ENCODE measurements at places on chromosomes 7 and 10.

DNA sequence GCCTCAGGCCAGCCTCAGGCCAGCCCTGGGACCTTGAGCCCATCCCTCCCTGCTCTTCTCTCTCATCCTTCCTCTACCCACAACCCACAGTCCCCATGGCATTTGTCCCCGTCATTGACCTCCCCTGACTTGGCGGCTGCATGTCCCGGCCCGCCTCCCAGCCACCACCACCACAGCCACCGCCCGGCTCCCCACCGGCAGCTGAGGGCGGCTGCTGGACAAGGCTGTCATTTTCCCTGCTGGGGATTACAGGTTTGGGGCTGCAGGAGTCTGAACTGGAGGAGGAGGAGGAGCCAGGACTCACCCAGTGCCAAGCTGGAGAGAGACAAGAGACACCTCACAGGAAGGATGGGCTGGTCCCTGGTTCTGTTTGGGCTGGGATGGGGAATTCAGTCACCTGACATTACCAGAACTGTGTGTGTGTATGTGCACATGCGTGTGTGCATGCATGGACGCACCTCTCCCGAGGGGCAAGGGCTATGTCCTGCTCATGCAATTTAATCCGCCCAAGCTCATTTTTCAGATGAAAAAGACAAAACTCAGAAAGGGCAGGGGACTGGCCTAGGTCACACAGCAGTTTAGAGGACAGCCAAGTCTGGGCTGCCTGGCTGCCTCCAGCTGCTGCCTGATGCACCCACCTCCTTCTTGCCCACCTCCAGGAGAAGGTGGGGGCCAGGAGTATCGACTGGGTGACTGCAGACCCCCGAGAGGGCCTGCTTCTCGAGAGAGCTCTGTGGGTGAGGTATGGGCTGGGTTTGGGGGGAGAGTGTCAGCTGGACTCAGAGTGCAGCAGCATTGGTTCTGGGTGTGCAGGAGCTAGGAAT is 113.1 kb downstream of the ZMIZ1 start:
- DNase-seq, result no peak

GRCh38 chr10:22103701-22104470 is 100.4 kb upstream of the DNAJC1 start:
- no peak for DNase-seq

DNA sequence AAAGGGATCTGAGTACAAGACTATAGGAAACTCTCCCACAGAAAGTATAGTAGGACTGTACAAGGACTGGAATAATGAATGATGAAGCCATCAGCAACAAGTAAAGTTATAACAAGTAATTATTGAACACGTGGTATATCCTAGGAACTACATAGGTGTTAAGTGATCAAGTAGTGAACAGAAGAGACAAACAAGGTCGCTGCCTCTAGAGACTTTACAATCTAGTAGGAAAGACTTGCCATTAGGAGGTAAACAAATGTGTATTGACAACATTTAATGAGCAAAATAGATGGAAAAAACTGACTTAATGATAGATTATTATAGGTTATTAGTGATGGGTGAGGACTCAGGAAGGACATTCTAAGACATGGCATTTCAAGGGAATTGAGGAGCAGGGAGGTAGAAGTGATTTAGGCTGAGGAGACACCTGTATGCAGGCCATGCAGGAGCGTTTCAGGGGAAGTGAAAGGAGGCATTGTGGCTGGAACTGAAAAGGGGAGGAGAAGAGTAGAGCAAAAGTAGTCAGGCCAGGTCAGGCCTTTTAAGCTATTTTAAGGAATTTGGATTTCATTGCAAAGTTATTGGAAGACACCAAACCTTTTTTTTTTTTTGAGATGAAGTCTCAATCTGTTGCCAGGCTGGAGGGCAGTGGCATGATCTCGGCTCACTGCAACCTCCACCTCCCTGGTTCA is 8.5 kb upstream of the GLCCI1 start:
- no peak for DNase-seq

- DNase-seq, result no peak
Observed at GRCh38 chr10:13670311-13670710, 83.5 kb downstream of the PRPF18 start.

DNA sequence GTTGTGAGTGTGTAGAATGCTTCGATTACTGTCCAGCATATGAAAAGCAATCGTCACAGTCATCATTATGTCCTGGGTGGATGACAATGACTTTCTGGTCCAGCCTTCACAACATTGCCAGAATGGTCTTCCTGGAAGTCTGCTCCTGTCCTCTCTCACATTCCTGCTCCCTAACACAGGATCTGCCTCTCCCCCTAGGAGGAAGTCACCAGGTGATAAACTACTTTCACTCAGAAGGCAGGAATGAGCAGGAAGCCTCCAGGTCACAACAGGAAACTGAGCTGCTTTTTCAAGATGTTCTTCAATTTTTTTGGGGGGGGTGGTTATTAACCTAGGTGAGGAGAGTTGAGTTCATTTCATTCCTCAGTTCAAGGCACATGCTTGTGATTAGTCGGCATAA is 13.6 kb upstream of the GPNMB start:
- no peak for DNase-seq

- DNase-seq, result peak; percentile 1
Observed at GRCh38 chr10:50224330-50224952, 26.9 kb downstream of the ASAH2 start.

- no peak for DNase-seq
Observed at GRCh38 chr10:51000164-51000563, 74.1 kb upstream of the PRKG1 start.

DNA sequence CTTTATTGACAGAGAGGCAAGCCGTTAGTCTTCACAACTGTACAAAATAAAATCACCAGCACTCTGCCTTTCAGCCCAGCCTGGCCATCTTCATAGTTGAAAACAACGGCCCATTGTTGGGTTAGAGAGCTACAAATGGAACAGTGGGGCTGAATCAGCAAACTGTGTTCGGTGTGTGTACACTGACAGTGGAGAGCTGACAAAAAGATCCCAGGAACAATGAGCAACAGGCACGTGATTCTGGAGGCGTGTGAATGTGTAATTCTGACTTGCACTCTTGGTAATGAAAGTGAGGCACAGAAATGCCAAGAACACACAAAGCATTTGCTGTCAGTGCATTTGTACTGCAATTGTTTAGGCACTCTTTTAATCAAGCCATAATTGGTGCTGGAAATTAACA is 303.7 kb downstream of the WDR11 start:
- DNase-seq, result no peak

DNA sequence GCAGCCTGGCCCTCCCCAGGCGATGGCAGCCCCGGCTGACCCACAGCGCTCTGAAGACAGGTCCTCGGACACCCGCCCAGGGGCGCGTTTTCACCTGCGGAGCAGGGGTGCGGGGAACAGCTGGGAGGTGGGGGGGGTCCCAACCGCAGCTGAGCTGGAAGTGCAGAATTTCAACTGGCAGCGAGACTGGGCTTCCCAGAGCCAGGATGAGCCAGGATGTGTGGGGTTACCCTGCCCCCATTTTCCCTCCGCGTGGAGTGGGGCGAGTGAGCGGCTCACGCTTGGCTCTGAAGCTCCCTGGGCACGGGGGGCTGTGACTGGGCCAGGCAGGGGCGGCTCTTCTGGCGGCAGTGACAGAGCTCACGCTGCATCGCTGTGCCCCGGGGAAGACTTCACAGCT is 70.2 kb downstream of the DNAJB6 start:
- no peak for DNase-seq

GRCh38 chr10:131184503-131184902 is 127.0 kb downstream of the TCERG1L start:
- DNase-seq, result no peak

DNA sequence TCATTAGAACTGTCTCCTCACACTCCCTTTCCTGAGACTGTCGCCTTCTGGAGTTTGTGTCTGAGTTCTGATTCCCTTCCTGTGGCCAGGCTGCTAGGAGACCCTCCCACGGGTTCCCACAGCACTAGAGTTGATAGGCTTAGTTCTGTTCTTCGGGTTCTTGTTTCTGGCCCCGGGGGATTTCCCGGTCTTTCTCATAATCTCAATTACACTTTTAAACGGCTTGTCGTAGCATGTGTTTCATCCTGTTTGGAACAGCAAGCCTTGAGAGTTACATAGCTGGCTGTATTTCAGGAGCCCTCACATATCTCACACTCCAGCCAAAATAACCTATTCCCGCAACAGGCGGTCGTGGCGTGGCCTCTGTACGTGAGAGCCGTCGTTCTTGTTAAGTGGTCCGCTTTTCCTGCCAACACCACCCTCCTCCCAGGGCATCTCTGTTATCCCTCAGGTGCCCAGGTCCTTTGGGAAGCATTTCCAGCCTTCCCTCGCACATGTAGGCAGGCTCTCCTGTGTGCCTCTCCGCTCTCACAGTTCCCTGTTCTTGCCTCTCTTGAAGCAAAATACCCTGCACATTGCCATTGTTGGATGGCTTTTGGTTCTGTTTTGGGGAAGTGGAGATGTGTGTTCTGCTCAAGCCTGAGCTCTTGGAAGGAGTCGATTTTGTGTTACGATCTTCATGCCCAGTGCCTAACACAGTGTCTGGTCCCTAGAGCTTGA is 46.0 kb downstream of the CDC123 start:
- peak; percentile 12 for DNase-seq
